Activated CD8-positive, alpha-beta T cell treated with anti-CD3 and anti-CD28 coated beads for 36 hours (primary cell): ENCODE measurements at places on chromosomes 5 and 9. TPM values are rescaled to one million over a fixed set of nuclear protein-coding genes. Genes with fewer than 3 reads are reported as not detected.

TMOD1 gene
- 0.60 TPM for total RNA-seq

SV2C gene
- 0.07 TPM for total RNA-seq

ALDH1A1 gene
- total RNA-seq, result not detected

NR2F1 gene
- not detected for total RNA-seq

DTWD2 gene
- total RNA-seq, result 6.7 TPM

FOXE1 gene
- not detected for total RNA-seq

NIM1K gene
- 3.2 TPM for total RNA-seq

LCN9 gene
- not detected for total RNA-seq

ENHO gene
- total RNA-seq, result not detected

FSD1L gene
- total RNA-seq, result 1.3 TPM

TLX3 gene
- total RNA-seq, result not detected

VAV2 gene
- 5.1 TPM for total RNA-seq

ZNF367 gene
- total RNA-seq, result 30.1 TPM

GRCh38 chr9:95729669-95730368 is 145.7 kb upstream of the ERCC6L2 start:
- DNase-seq, result no peak

- DNase-seq, result no peak
These were observed 43.0 kb upstream of the PCAT7 start for GRCh38 chr9:94511955-94512265.

GRCh38 chr9:86500031-86500430 is 145.8 kb upstream of the TUT7 start:
- DNase-seq, result no peak

- DNase-seq, result no peak
These were observed 12.5 kb downstream of the RFX3 start for GRCh38 chr9:3513265-3513818.

- no peak for DNase-seq
These were observed 78.8 kb downstream of the GADD45G start for GRCh38 chr9:89683626-89684025.

DNA sequence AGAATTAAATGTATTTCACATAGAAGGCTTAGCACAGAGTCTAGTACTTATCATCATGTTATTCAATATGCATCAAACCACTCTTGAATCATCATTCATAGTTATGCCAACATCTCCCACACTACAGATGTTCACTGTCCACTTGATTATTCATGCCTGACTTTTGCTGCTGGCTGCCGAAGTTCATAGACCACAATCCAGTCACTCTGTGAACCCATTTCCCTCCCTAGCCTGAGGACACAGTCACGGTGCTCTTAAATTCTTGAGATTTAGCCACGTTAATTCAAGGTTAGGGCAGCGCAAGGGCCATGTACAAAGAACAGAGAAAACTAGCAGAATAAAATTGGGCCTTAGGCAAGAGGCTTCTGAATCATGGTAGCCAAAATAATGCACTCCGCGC is 32.4 kb downstream of the ABCA1 start:
- no peak for DNase-seq

DNA sequence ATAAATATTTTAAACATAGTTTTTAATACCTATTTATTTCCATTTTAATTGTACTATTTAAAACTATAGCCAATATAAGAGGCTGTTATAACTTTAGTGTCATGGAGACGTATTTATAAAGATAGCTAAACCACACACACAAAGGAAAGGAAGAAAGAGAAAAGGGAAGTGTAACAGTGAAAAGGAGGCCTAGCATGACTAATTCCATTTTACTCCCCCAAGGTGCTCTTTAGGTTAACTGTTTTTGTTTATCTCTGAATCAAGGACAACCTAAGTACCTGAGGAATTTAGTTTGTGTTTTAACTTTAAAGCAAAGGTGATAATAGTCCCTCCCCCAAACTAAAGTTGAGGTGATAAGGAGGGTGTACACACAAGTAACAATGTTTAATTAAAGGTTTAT is 1188.9 kb upstream of the C9orf72 start:
- no peak for DNase-seq

- no peak for DNase-seq
These were observed 147.5 kb downstream of the DAB2IP start for GRCh38 chr9:121798941-121799340.

- peak; percentile 7 for DNase-seq
These were observed 53.3 kb downstream of the NREP start for GRCh38 chr5:111703662-111704061.

- no peak for DNase-seq
These were observed 78.8 kb downstream of the USP20 start for GRCh38 chr9:129914051-129914450.

DNA sequence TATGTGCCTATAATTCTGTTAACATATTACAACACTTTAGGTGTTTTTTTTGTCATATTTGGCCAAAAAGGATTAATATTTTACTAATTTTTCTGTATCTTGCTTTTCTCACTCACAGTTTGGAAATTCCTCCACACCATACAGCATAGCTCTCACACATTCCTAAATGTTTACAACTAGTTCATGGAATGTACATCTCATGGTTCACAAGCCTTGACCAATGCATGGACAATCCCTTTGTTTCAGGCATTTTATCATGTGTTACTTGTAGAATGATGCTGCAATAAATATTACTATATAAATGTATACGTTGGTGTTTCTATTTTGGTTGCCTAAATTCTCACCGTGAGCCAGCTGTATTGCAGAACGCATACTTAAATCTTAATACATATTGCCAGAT is 80.5 kb upstream of the SPATA31C2 start:
- no peak for DNase-seq

DNA sequence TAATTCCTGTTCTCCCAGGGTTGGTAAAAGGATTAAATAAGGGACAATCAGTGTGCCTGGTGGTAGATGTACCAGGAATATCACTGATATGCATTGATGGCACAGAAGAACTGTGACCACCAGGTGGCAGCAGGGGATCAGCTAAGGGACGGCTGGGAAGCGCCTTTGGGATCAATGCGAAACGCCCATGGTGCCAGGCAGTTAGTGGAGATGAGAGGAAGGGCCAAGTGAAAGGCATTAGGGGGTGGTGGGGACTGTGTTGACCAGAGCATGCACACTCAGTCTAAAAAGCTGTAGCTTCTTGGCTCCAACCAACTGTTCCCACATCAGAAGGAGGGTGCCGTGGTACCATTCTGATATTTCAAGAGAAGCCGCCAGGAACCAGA is 55.6 kb downstream of the ARHGEF37 start:
- peak; percentile 81 for DNase-seq

DNA sequence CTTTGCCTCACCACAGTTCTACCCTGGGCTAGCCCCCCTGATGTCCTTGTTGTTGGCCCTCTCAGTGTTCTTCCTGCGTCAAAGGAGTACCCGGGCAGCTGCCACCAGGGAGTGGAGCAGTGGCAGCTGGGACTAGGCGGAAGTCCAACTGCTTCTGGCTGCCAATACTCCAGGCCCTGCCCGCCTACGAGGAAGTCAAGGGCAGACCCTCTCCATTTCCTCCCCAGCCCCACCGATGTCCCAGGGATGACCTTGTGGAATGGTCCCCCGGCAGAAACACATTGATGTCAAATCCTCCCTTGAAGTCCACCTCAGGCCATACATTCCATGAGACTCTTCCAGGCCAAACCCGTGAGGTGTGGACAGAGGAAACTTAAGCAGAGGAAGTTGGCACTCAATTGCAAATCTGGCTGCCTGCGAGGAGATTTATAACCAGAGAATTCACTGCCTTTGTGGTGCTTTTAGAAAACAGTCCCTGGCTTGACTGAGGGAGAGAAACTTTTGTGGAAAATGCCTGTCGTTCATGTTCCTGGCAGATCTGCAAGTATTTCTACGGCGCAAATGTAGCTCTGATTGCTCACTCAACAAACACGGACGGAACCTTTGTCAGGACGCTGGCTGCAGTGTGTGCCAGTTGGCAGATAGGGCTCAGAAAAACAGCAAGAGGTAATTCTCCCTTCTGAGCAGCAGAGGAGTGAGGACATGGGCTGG is 339.7 kb downstream of the RAB3C start:
- DNase-seq, result no peak

- peak; percentile 51 for DNase-seq
These were observed 49.2 kb downstream of the TIMD4 start for GRCh38 chr5:156913719-156914370.

- DNase-seq, result no peak
These were observed 41.5 kb upstream of the PTPDC1 start for GRCh38 chr9:94042516-94043360.

DNA sequence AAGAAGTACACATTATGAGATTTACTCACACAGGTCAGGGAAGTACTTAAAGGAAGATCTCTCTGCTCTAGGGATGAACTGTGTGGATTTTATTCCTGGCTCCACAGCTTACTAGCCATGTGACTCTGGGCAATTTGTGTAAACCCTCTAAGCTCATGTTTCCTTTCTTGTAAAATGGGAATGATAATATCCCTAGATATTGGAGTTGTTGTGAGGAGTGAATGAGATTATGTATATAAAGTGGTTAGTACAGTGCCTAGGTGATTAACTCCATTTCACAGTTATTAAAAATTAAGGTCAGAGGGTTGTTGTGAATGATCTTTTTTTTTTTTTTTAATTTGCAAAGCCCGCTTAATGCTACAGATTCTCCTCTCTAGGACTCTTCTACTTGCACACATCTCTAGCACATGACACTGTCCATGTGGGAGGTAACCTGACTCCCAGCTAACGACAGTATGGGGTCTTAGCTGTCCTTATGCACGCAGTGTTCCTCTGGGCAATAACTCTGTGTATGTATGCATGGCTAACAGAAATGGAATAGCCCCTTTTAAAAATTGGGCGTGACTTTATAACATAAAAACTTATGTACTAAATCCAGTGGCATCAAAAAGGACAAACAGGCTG is 23.9 kb upstream of the MYOT start:
- no peak for DNase-seq

- no peak for DNase-seq
These were observed 19.9 kb downstream of the CDC26 start for GRCh38 chr9:113255438-113255837.

GRCh38 chr5:150001660-150002486 is 1.3 kb downstream of the HMGXB3 start:
- peak; percentile 74 for DNase-seq

DNA sequence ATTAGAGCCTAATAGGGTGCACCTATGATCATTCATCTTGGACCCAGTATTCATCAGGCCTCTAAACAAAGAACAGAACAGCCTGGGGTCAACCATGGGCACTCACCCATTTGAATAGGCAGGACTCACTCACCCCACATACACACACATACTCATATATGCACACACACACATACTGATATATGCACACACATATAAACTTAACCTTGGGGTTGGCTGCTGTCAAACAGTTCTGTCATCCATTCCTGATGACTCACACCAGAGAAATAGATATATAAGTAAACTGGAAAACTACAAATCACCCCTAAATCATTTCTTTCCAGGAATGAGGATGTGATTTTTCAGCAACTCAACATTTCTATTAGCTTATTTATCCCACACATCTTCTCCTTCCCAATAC is 51.3 kb downstream of the ARL15 start:
- no peak for DNase-seq

GRCh38 chr5:43601454-43602260 is 1.3 kb upstream of the NNT start:
- no peak for DNase-seq

- DNase-seq, result no peak
These were observed 3.8 kb downstream of the MTMR12 start for GRCh38 chr5:32308946-32309345.
